ENCODE measurements at places on chromosomes 3 and 15. TPM values are rescaled to one million over a fixed set of nuclear protein-coding genes. Genes with fewer than 3 reads are reported as not detected.

HDC gene
- not detected for total RNA-seq

NOX5 gene
- 1.8 TPM for total RNA-seq

FBXO40 gene
- not detected for total RNA-seq

LRRK1 gene
- 10.8 TPM for total RNA-seq

TRH gene
- total RNA-seq = not detected

SLC2A2 gene
- total RNA-seq = not detected

AEN gene
- 41.1 TPM for total RNA-seq

NEK10 gene
- 16.7 TPM for total RNA-seq

NLGN1 gene
- 2.9 TPM for total RNA-seq

GHRL gene
- total RNA-seq = not detected

GOLGA6L7 gene
- not detected for total RNA-seq

GABRB3 gene
- total RNA-seq = 0.16 TPM

STX19 gene
- total RNA-seq = not detected

DALRD3 gene
- 49.2 TPM for total RNA-seq

CHRNA3 gene
- total RNA-seq = under 0.01 TPM

CYP8B1 gene
- total RNA-seq = not detected

KNL1 gene
- total RNA-seq = 1.7 TPM

ROPN1B gene
- not detected for total RNA-seq

SFMBT1 gene
- total RNA-seq = 2.5 TPM

COLQ gene
- 0.43 TPM for total RNA-seq

OTOL1 gene
- not detected for total RNA-seq

THSD4 gene
- total RNA-seq = 13.9 TPM

CEP19 gene
- total RNA-seq = 2.5 TPM

COL8A1 gene
- total RNA-seq = 18.3 TPM

GOLGA6D gene
- under 0.01 TPM for total RNA-seq

XCR1 gene
- total RNA-seq = not detected

CD200 gene
- total RNA-seq = under 0.01 TPM

CLRN1 gene
- total RNA-seq = not detected

WDR93 gene
- total RNA-seq = 0.16 TPM

P2RY13 gene
- total RNA-seq = not detected

CFAP161 gene
- total RNA-seq = 0.16 TPM

SERPINI2 gene
- total RNA-seq = not detected

IGDCC3 gene
- not detected for total RNA-seq

GPR62 gene
- not detected for total RNA-seq

UQCC5 gene
- 8.9 TPM for total RNA-seq

PIF1 gene
- total RNA-seq = 4.3 TPM

PCSK6 gene
- 0.09 TPM for total RNA-seq

PRR20G gene
- not detected for total RNA-seq

SLC15A2 gene
- under 0.01 TPM for total RNA-seq

TMCC1 gene
- 11.8 TPM for total RNA-seq

OXTR gene
- total RNA-seq = 0.32 TPM

ZNF35 gene
- 7.6 TPM for total RNA-seq

VIPR1 gene
- not detected for total RNA-seq

PRSS50 gene
- not detected for total RNA-seq

SLC27A2 gene
- total RNA-seq = not detected

SLC24A5 gene
- not detected for total RNA-seq

GXYLT2 gene
- total RNA-seq = 24.1 TPM

ATP13A4 gene
- 1.3 TPM for total RNA-seq

ZMYND10 gene
- 1.3 TPM for total RNA-seq

ABCC5 gene
- total RNA-seq = 23.1 TPM

MCTP2 gene
- 4.1 TPM for total RNA-seq

CPNE9 gene
- total RNA-seq = not detected

SNTN gene
- not detected for total RNA-seq

STRIT1 gene
- not detected for total RNA-seq

EBLN2 gene
- total RNA-seq = 3.3 TPM

All from bronchial smooth muscle cell (primary cell).